ENCODE measurements at places on chromosomes 5 and 9.

DNA sequence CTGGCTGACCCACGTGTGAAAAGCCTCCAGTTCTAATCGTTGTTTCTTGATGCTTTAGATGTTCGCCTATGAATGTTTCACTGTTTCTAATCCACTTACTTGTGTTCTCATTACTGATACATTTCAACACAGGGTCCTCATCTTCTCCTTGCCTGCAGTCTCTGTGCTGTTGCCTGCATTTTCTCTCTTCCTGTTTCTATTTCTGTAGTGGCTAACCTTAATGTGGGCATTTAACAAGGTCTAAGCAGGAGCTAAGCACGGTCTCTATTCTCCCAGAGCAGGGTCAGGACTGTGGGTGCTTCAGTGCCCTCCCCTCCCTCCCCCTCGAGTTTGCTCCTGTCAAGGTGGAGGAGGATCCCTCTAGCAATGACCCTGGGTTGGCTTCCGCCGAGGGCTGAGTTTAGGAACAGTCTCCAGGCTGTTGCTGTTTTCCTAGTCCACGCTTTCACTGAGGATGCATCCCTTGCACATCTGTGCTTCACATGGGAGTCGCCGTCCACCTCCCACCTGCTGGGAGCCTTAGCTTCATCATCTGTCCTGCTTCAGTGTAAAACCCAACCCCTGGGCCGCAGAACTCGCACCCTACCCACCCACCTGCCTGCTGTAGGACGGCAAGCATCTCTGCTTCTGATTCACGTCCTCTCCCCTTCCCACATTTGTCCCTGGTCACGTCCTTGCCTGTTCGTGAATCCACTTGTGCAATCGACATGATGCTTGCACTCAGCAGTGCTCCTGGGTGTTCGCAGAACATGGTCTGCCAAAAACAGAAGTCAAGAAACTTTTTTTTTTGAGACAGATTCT is 2.4 kb upstream of the EXOC3 start:
- ATAC-seq = no peak

DNA sequence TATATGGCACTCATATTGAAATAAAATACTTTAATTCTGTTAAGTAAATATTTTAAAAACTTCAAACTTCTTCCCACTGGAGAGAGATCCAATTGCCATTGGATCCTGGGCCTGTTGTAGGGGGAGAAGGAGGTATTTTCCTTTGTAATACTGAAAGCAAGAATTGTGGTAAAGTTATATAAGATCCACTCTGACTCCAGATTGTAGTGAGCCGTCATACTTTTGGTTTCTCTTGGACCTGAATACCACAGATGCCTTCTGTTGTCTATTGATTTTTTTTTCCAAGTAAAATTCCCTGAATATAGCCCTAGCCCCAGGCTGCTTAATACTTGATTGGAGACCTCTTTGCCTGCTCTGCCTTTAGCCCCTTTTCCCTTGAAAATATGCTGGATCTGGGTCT is 86.9 kb downstream of the ATG10 start:
- ATAC-seq = no peak

- no peak for ATAC-seq
Observed at GRCh38 chr5:159953609-159954008, 37.3 kb downstream of the ADRA1B start.

GRCh38 chr5:57033503-57033902 is 81.6 kb upstream of the MIER3 start:
- no peak for ATAC-seq

GRCh38 chr5:126531543-126532120 is 63.4 kb downstream of the ALDH7A1 start:
- ATAC-seq = no peak

DNA sequence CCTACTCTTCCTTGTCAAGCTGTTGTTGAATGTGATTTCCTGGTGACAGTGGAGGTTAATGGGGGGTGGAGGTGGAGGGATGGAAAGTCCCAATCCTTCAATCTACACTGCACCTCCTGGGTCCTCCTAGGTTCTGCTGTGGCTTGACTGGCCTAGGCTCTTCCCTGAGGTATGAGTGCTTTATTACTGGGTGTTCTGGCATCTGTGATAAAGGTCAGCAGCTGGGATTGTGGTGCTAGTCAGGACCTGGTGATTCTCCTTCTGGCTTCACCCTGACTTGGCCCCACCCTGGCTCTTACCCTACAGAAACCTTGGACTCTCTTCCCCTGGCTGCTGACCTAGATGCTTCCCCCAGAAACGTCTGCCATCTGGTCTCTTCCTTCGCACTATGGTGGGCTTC is 194.3 kb downstream of the ARHGEF28 start:
- ATAC-seq = no peak

- ATAC-seq = no peak
Observed at GRCh38 chr5:64794053-64794770, 25.5 kb downstream of the CWC27 start.

Data from gastroesophageal sphincter (tissue), 4 donors.